ENCODE measurements at places on chromosomes 2 and 18.

- DNase-seq, result peak; percentile 38
Measured at GRCh38 chr2:29196792-29197788, 81.9 kb downstream of the CLIP4 start.

DNA sequence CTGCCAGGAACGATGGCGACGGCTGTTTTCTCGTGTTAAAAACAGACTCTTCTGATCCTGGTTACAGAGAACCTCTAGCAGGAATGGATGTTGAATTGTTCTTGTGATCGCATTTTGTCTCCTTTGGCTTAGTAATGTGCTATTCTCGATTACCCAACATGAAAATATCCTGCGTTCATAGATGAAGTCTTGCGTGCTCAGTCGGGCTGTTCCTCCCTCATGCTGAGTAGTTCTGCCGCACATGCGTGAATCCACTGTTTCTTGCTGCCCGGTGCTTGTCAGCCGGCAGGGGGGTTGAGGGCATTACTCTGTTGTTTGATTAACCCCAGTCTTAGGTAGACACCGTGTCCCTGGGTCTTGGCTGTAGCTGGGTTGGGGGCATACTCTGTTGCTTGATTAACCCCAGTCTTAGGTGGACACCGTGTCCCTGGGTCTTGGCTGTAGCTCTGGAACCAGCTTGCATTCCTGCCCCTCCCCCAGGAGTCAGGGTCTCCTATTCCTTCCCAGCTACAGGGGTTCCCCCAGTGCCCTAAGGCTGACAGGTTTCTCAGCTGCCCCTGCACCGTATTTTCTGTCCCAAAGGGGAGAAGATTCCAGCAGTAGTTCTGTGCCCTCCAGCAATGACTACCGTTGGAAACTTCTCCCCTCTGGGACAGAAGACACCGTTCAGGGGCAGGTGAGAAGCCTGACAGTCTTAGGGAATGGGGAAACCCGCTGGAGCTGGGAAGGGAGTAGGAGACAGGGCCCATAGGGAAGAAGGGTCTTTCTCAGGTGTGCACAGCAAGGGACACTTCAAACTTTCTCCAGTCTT is 22.1 kb upstream of the ASB1 start:
- no peak for DNase-seq

DNA sequence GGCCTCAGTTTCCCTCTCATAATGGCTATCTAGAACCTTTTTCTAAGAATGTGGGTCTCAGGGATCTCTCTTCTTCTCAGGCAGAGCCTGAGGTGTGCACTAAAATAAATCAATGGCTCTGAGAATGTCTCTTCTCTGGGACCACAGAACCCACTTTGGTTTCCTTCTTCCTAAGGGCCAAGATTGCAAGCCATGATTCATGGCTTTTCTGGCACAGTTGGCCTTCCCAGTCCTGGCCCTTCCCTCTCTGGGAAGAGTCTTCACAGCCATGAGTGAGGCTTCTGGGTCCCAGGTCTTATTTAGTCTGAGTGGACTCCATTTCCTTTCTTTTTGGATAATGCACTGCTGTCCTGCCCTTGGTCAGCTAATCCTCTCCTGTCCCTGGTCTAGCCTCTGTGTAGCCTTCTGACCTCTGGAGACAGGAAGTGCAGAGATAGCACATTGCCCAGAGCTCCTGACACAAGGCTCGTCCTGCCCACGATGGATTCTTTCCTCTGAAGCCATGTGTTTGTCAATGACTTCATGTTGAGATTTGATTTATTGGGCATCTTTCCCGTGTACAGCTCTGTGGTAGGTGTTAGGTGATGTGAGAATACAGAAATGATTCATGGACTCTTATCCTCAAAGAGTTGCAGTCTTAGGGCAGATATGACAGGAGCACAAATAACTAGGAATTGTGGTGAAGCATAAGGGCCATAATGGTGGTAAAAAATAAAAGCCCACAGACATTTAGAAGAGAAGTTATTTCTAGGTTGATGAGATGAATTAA is 245.0 kb downstream of the CLIP4 start:
- DNase-seq, result no peak

- DNase-seq, result no peak
Measured at GRCh38 chr2:188966079-188966571, 8.0 kb upstream of the COL3A1 start.

GRCh38 chr2:229296536-229296935 is 25.4 kb upstream of the PID1 start:
- DNase-seq, result no peak

DNA sequence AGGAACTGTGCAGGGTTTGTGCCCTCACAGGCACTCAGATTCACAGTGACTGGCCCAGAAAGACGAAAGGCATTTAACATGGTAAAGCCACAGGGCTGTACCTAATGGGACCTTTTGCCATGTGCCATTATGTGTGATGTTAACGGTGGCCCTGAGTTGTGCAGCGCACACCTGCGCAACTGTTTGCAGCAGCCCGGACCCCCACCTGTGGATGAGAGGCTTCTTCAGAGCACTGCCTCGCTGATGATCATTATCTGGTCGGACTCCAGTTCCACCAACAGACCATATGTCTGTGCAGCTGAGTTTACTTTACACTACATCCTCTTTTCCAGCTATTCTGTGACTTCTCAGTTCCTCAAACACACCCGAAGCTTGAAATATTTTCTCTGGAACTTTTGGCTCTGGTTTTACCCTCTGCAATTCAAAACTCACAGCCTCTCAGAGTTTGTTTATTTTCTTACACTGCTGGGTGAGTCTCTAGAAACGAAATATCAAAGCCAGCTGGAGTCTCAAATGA is 35.6 kb upstream of the UBE2F start:
- no peak for DNase-seq

- DNase-seq, result no peak
Measured at GRCh38 chr2:73870084-73870483, 22.7 kb upstream of the ACTG2 start.

GRCh38 chr18:46174342-46175041 is 70.3 kb downstream of the HAUS1 start:
- no peak for DNase-seq

GRCh38 chr2:159506764-159507440 is 109.4 kb downstream of the BAZ2B start:
- DNase-seq, result no peak

- DNase-seq, result no peak
Measured at GRCh38 chr2:214542295-214542694, 131.4 kb downstream of the VWC2L start.

DNA sequence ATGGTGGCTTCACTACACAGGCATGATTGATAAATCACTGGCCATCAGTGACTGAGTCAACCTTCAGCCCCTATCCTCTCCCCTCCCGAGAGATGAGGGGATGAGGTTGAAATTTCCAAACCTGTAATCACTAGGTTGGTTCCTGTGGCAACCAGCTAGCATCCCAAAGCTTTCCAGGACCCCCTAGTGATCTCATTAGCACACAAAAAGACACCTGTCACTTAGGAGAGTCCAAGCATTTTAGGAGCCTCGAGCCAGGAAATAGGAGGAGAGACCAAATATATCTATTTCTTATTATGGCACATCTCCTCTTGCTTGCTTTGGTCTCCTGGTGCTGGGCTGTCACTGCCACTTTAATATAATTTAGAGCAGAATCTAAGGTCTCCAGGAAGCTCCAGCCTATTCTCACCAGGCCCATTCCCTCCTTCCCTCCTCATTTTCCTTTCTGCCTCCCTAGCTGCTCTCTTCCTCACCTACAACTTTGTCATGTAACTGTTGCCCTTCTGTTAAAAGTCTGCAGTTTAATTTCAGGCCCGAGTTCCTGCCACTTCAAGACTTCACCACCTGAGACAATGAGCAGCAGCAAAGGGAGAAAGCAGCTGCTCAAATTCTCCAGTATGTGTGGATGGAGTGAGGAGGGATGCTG is 33.2 kb upstream of the NAB1 start:
- no peak for DNase-seq

GRCh38 chr2:241821460-241822263 is 12.7 kb downstream of the NEU4 start:
- DNase-seq, result no peak

DNA sequence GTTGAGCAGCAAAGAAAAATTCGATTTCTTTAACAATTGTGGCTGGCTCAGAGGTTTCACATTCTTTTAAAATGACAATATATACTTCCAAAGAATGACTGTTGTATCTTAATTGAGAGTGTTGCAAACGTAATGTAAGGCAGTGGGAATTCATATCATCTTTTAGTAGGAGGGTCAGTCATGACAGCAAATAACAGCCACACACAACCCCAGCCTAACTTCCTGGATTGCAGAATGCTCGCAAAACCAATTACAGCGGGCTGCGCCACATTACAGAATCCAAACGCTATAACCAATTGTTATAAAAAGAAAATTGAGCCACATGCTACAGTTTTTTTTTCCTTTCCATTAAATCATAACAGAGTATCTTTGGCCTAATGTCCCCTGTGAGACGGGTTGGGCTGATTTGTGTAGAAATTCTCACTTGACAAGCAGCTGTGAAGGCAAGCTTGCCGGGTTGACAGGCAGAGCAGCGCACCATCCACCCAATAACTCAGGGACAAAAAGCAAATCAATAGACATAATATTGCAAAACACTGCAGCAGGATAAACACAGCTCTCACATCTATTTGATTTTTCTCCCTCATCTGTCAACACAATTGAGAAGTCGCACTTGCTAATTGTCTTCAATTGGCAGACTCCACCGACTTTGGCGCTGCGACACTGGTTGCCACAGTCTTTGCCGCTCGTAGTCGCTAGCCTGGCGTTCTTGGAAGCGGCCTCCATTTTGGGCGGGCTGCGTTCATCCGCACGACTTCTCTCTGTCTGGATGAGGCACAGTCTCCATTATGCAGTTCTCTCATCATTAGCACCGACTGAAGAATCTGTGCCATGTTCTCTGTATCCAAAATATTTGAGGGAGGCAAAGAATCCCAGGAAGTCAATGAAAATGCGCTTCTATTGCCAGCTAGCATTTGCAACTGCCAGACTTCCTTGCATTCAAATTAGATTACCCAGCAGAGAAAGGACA is 95.0 kb upstream of the CCDC68 start:
- DNase-seq, result no peak

- DNase-seq, result no peak
Measured at GRCh38 chr2:28276807-28277206, 115.9 kb upstream of the FOSL2 start.

- DNase-seq, result no peak
Measured at GRCh38 chr2:3523551-3524041, 4.3 kb upstream of the ADI1 start.

DNA sequence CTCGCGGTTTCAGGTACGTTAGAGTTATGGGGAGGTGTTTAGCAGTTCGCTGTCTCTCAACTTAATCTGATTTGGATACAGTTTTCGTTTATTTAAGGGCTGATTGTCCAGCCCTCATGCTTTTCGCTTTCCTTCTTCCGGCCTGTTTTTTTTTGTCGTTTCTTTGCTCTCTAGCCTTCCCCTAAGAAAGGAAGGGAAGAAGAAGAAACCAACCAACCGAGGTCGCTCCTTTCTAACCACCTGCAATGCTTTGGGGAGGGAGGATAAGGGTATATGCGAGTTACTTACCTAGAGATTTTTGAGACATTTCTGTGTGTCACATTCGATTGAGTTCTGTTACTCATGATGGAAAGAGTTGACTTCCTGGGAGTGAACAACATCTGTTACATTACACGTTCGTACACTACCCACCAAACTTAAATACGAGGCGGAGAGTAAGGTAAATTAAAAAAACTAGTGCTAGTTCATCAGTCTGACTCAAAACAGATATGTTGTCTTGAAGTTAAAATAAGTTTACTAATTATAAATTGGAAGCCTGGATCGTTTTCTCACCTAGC is 918 bp downstream of the EIF5B start:
- peak; percentile 19 for DNase-seq

DNA sequence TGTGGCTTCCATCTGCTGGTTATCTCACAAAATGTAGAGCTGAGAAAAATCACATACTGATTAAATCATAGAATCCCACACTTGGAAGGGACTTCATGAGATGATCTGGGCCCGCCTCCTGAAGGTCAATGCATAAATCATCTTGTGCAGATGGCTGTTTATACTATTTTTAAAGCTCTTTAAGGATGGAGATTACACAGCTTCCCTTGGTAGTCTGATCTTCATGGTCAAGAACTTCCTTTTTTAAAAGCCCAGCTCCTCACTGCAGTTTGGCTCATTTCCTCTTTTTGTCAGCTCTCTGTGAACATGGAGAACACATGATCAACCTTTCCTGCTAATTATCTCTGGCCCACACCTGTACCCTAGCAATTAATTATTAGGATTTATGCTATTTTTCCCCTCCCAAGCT is 25.9 kb downstream of the GCG start:
- DNase-seq, result no peak

- DNase-seq, result peak; percentile 28
Measured at GRCh38 chr2:170715062-170715931, at the start of gene SP5. Gene SP5, plus strand, starts transcription at chr2:170715337. Its CDS starts 176 bp downstream, at chr2:170715513.

DNA sequence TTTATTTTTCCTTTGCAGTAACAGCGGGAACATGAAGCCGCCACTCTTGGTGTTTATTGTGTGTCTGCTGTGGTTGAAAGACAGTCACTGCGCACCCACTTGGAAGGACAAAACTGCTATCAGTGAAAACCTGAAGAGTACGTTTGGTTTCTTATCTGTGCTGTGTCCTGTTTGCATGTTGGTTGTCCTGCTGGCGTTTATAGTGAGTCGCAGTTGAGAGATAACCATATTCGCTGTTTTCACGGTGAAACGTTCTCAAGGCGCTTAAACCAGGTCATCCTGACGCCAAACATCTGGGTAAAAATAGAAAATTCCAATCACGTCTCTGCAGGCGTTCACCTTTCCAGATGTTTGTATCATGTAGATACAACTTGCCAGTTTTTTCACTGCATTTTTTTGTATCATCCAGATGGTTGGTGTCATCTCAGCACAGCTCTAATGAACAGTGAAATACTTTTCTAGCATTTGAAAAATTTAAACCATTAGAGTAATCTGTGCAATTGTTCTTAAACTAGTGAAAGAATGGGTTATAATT is 21.2 kb downstream of the CLUL1 start:
- DNase-seq, result no peak

DNA sequence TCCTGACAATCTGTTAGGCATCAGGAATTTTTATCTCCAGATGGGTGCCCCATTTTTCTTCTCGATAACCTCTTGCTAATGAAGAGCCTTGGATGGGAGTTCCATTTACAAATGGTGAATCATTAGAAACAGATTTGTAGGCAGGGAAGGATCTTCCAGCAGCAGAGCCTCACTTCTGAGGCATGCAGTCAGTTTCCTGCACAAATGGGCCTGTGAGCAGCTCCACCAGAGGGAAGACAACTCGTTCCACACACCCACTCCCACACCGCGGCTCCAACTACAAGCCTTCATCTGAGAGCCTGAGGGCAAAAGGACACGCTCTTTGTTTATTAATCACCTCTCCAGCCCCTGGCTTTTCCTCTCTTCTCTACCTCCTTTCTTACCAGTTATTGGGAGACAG is 108.5 kb downstream of the CTAGE1 start:
- no peak for DNase-seq
